ENCODE measurements at places on chromosomes 7 and 10. TPM values are rescaled to one million over a fixed set of nuclear protein-coding genes. Genes with fewer than 3 reads are reported as not detected.

- H3K4me1 ChIP-seq, result peaks cover 3% of the 10 kb centered on the region
- no peak overlapping the region for H3K27ac ChIP-seq
Observed at GRCh38 chr7:81882086-81882485, 112.2 kb upstream of the HGF start.

DNA sequence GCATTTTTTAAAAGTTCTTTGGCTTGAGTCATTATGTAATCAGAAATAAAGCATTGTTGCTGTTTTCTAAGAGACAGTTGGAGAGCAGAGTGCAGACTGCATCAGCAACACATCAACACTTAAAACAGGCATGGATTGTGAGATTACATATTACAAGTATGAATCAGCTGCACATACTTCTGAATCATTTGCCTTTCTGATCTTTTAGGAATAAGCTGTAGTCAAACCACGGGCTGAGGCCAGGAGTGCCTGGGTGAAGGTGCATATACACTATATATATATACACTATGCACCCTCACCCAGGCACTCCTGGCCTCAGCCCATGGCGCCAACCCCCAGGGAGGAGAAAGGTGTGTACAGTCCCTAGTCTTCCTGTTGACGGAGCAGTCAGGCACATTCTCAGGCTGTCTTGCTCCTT, 52.4 kb upstream of the DLX6 start:
- no peak overlapping the region for H3K4me3 ChIP-seq
- no peak overlapping the region for H3K27ac ChIP-seq
- H3K4me1 ChIP-seq, result no peaks in the 10 kb centered on the region

DNA sequence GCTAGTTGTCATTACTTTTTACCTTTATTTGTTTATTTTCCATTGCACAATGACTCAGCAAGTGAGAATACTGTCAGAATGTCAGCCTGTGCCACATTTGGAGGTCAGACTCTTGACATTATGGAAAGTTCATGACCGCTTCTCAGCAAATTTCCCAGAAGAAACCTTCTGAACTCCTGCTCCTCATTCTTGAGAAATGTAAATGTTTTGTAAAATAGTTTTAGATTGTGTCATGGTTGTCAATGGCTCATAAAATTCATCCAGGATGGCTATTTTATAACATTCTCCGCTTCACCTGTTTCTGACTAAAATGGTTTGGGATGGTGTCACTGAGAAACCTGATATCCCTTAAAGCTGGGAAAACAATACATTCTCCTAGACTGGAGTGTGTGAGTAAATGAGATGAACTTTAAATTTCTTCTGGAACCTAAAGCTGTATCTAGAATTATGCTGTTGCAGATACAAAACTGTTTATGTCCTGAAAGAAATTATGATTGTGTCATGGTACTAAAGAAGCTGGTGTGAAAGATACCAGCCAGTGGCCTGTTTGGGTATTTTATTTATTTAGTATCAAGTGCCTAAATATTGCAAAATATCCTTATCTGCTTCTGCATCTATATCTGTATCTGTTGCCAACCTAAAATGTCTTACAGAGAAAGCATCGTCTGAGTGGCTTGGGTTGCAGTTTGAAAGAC, 671.7 kb downstream of the GATA3 start:
- no peaks in the 10 kb centered on the region for H3K36me3 ChIP-seq
- DNase-seq, result no peak
- no peaks in the 10 kb centered on the region for H3K27me3 ChIP-seq
- no peak overlapping the region for H3K27ac ChIP-seq

DNA sequence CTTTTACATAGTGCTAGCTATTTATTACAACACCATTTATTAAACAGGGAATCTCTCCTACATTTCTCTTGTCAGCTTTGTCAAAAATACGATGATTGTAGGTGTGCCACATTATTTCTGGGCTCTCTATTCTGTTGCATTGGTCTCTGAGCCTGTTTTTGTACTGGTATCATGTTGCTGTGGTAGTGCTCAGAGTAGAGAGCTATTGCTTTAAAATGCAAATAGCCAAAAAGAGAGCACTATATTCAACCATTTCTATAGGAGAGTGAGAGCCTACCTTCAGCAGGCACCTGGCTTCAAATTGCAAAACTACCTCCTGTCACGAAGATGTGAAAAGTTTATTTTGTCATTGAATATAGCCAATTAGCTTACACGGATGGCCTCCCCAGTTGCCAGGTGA, 8.1 kb downstream of the ZNF92 start:
- H3K27ac ChIP-seq, result no peak overlapping the region
- peaks cover 7% of the 10 kb centered on the region for H3K36me3 ChIP-seq
- peaks cover 43% of the 10 kb centered on the region for H3K4me1 ChIP-seq
- H3K27me3 ChIP-seq, result no peaks in the 10 kb centered on the region
- DNase-seq, result no peak
- H3K4me3 ChIP-seq, result no peak overlapping the region

- H3K27me3 ChIP-seq, result no peaks in the 10 kb centered on the region
- no peak overlapping the region for H3K4me3 ChIP-seq
- no peaks in the 10 kb centered on the region for H3K36me3 ChIP-seq
- no peak overlapping the region for H3K27ac ChIP-seq
- no peak for DNase-seq
- H3K4me1 ChIP-seq, result no peaks in the 10 kb centered on the region
Observed at GRCh38 chr10:129622736-129623135, 155.7 kb downstream of the MGMT start.

- peaks cover 87% of the 10 kb centered on the region for H3K4me1 ChIP-seq
- DNase-seq, result peak; percentile 70
- peaks cover 93% of the 10 kb centered on the region for H3K27me3 ChIP-seq
Observed at GRCh38 chr7:27156916-27157701, 634 bp upstream of the HOXA7 start.

Gene FGFBP3
- 0.79 TPM for polyA plus RNA-seq

Gene THSD7A
- 0.29 TPM for polyA plus RNA-seq

DNA sequence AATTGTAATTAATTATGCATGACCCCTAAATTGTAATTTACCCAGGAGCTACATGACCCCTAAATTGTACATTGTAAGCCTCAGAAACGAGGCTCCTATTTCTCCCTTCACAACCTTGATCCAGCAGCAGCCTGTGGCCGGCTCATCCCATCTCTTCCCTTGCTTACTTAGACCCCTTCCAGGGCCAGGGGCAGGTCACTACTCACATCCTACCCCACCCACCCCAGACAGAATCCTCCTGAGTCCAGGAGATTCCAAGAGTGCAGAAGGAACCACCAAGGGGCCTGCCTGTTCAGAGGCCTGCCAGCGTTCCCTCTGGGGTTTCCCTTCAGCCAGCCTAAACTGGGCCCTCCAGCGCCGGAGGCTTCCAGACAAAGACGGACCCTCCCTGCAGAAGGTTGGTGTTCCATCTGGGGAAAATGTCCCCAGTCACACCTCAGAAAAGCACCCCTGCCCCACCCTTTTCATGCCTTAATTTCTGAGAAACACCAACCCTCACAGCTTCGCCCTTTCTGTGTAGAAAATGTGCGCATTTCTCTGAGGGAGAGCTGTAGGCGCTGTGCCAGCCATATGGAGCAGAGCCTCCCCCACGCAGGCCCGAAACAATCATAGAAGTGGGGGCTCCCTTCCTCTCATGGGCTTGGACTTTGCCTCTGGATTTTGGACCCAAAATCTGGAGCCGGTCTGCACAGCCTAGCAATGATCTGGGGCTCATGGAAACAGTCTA, 19.2 kb downstream of the LEP start:
- no peaks in the 10 kb centered on the region for H3K27me3 ChIP-seq
- H3K27ac ChIP-seq, result no peak overlapping the region
- H3K4me1 ChIP-seq, result no peaks in the 10 kb centered on the region
- no peak for DNase-seq
- no peak overlapping the region for H3K4me3 ChIP-seq

DNA sequence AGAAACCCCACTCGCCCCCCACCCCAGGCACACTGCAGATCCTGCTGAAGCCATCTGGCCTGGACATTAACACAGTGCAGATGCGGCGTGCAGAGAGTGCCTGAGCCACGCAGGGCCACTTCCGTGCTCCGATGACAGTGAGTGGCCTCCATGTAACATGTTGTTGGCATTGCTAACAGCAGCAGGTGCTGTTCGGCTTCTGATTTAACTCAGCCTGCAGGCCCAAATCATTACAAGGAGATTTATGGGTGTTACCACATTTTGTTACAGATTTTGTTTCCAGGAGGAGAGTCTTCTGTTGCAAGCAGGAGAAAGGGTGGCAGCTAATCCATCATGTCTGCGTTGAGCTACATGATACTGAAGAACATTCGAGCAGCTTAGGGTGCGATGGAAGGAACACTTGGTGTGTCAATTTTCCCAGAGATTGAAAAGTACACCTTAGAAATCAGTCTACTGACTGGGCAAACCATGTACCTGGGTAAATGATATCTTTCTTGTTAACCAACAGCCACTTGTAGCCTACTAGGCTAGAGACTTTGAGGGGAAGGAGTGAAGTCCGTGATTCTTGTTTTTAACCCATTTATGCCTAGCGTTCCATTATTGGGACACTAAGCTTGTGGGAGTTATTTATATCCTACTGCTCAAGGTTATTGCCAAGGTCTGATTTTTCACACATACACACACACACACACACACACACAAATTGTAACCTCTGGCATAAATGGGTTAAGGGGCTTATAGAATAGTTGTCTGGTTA, 90.0 kb downstream of the JCAD start:
- no peak overlapping the region for H3K27ac ChIP-seq
- no peaks in the 10 kb centered on the region for H3K4me1 ChIP-seq
- H3K4me3 ChIP-seq, result no peak overlapping the region
- no peaks in the 10 kb centered on the region for H3K27me3 ChIP-seq
- H3K36me3 ChIP-seq, result no peaks in the 10 kb centered on the region

- H3K27ac ChIP-seq, result peak overlapping the region; percentile 72
- H3K27me3 ChIP-seq, result no peaks in the 10 kb centered on the region
- DNase-seq, result peak; percentile 85
- peak overlapping the region; percentile 60 for H3K4me3 ChIP-seq
- peaks cover 43% of the 10 kb centered on the region for H3K36me3 ChIP-seq
- H3K4me1 ChIP-seq, result peaks cover 66% of the 10 kb centered on the region
Observed at GRCh38 chr7:100803398-100804161, 23.7 kb downstream of the EPHB4 start.

GRCh38 chr7:41478187-41478586, 224.7 kb downstream of the INHBA start:
- DNase-seq, result no peak
- no peaks in the 10 kb centered on the region for H3K27me3 ChIP-seq
- H3K4me1 ChIP-seq, result peaks cover 7% of the 10 kb centered on the region

DNA sequence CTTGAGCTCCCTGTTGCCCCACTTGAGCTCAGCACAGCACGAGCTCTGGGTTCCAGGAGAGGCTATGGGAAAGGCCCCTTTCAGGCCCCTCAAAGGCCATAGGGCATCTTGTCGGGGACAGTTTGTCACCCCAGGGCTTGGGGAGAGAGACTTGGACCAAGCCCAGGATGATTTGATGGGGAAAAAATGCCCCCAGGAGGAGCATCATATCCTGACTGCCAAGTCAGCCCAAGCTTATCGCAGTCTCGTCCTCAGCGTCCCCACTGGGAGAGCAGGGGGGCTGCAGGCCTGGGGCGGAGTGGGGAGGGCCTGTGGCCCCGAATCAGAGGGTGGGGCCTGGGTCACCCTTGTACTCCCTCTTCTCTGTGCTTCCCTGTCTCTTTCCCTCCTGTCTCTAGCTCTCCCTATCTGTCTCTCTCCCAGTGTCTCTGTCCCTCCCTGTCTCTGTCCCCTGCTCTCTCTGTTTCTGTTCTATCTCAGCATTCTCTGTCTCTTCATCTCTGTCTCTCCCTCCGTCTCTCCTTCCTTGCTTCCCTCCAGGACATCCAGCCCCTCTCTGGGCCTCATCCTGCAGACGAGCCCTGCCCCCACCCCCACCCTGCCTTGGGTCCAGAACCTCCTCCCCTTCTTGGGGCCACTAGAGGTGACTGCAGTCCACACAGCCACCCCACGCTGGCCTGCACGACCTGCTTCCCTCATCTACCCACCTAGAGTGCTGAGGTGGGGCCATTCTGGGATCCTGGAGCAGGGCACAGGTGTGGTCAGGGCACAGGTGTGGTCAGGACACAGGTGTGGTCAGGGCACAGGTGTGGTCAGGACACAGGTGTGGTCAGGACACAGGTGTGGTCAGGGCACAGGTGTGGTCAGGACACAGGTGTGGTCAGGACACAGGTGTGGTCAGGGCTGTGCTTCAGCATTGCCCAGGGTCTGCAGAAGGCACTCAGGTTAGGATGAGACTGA, 17.3 kb upstream of the GRIFIN start:
- no peak overlapping the region for H3K4me3 ChIP-seq
- no peaks in the 10 kb centered on the region for H3K36me3 ChIP-seq
- H3K27me3 ChIP-seq, result no peaks in the 10 kb centered on the region
- H3K27ac ChIP-seq, result no peak overlapping the region
- peaks cover 42% of the 10 kb centered on the region for H3K4me1 ChIP-seq
- DNase-seq, result no peak

DNA sequence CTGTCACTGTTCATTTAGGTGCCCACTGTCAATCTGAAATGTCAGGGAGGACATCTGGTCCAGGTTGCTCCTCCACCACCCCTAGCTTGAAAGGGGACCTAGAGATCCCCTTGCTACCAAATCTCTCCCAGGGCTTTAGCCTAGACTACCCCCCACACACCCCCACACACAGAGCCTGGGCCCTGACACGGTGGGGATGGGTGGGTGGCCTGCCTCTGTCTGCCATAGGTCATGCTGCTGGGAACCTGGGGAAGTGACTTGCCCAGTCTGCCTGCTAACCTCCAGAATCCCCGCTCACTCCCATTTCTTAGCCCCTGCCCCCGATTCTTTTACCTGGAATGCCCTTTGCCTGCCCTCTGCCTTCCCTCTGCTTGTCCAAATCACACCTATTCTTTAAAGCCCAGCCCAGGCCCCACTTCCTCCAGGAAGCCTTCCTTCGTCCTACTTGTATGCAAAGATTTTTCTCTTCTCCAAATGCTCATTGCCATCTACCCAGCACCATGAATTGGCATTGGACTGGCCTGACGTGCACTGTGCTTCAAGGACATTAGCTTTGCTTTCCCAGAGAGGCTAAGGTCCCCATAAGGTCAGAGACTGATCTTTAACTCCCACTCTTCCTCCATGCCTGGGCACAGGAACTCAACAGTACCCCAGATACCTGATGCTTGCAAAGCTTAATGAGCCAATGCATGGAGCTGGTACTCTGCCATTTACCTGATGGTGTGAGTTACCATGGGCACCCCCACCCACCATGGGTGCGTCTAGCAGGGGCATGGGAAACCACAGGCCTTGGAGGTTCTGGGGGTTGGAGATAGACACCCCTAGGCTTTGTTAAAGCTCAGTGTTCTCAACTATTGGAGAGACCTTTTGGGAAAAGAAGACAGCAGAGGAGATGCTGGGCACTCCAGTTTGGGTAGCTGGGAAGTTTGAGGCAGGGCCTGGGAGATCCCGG, 2.0 kb upstream of the SMARCD3 start:
- H3K27me3 ChIP-seq, result peaks cover 4% of the 10 kb centered on the region
- H3K27ac ChIP-seq, result no peak overlapping the region
- no peak overlapping the region for H3K4me3 ChIP-seq
- no peak for DNase-seq
- H3K4me1 ChIP-seq, result peaks cover 66% of the 10 kb centered on the region

GRCh38 chr10:132939957-132940790, 2.2 kb downstream of the CFAP46 start:
- H3K27ac ChIP-seq, result no peak overlapping the region
- no peaks in the 10 kb centered on the region for H3K36me3 ChIP-seq
- H3K4me1 ChIP-seq, result peaks cover 14% of the 10 kb centered on the region
- H3K27me3 ChIP-seq, result peaks cover 28% of the 10 kb centered on the region
- no peak overlapping the region for H3K4me3 ChIP-seq
- DNase-seq, result peak; percentile 87

Gene VENTX
- 0.76 TPM for polyA plus RNA-seq

Gene GPR146
- 3.9 TPM for polyA plus RNA-seq

Gene TBC1D12
- 7.6 TPM for polyA plus RNA-seq

All from spleen (tissue), 13 donors.